Activated B cell treated with CpG ODN at 0.5 μM for 24 hours (primary cell): ENCODE measurements at places on chromosomes 12 and 14. TPM values are rescaled to one million over a fixed set of nuclear protein-coding genes. Genes with fewer than 3 reads are reported as not detected.

DNA sequence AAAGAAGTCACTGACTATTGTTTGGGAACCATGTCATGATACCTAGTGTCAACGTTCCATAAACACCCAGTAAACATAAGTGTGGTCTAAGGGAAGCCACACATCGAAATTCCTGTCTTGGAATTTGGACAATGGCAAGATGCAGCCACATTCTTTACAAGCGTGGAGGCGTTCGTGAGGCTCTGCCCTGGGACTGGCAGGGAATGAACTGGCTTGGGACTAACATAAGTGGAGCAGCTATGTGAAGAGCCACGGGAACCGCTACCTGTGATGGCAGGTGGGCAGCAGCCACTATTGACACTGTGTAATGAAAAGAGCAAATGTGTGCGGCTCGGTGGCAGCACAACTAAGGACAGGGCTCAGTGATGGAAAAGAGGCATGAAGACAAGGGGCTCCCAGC lies 10.0 kb upstream of the NRIP2 start:
- no peaks in the 10 kb centered on the region for H3K27me3 ChIP-seq
- H3K27ac ChIP-seq, result no peak overlapping the region

- no peaks in the 10 kb centered on the region for H3K36me3 ChIP-seq
- no peak for DNase-seq
- H3K4me3 ChIP-seq, result no peak overlapping the region
- peaks cover 1% of the 10 kb centered on the region for H3K27me3 ChIP-seq
- H3K27ac ChIP-seq, result no peak overlapping the region
- no peaks in the 10 kb centered on the region for H3K4me1 ChIP-seq
These were observed 50.1 kb downstream of the FERMT2 start for GRCh38 chr14:52900731-52901130.

DNA sequence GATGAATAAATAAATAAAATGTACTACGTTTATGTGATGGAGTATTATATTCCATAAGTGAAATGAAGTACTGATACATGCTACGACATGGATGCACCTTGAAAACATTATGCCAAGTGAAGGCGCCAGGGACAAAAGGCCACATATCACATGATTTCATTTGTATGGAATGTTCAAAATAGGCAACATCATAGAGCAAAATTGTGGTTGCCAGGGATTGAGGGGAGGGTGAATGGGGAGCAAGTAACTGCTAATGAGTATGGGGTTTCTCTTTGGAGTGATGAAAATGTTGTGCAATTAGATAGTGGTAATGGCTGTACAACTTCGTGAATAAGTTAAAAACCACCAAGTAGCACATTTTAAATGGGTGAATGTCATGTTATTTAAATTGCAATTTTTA lies 132.8 kb downstream of the SLC38A4 start:
- H3K4me1 ChIP-seq, result no peaks in the 10 kb centered on the region
- peaks cover 1% of the 10 kb centered on the region for H3K36me3 ChIP-seq
- no peak overlapping the region for H3K27ac ChIP-seq
- H3K4me3 ChIP-seq, result no peak overlapping the region
- DNase-seq, result no peak

- peak overlapping the region; percentile 100 for H3K4me3 ChIP-seq
- H3K27ac ChIP-seq, result peak overlapping the region; percentile 99
- no peak for DNase-seq
These were observed 694 bp upstream of the PTGES3 start for GRCh38 chr12:56688846-56689109.

DNA sequence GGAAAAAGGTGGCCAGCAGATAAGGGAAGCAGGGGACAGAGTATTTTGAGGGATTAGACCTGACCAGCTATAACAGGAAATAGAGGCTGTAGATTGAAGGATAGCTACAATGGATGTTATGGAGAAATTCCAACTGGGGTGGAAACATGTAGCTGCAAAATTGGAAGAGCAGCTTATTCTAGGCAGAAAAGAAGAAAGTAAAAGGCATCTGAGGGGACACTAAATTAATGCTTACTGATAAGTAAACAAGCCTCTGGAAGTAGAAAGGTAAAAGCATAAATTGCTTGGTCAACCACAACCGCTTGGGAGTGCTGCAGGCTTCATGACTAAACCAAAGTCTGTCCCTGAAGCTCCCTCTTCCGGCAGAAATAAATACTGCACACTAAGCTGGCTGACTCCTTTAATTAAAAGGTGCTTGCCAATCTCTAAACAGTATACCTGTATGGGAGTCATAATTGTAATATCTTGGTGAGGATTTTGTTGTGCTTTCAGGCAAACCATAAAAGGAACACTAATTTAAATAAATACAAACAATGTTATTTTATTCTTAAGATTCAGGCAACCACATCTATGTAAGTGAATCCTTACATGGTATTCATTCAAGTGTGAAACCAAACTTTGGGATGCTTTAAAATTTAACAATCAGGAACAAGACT lies 7.7 kb downstream of the UBC start:
- peaks cover 16% of the 10 kb centered on the region for H3K36me3 ChIP-seq
- peak; percentile 44 for DNase-seq
- H3K27ac ChIP-seq, result peak overlapping the region; percentile 59
- no peak overlapping the region for H3K4me3 ChIP-seq
- H3K4me1 ChIP-seq, result peaks cover 42% of the 10 kb centered on the region
- no peaks in the 10 kb centered on the region for H3K27me3 ChIP-seq

DNA sequence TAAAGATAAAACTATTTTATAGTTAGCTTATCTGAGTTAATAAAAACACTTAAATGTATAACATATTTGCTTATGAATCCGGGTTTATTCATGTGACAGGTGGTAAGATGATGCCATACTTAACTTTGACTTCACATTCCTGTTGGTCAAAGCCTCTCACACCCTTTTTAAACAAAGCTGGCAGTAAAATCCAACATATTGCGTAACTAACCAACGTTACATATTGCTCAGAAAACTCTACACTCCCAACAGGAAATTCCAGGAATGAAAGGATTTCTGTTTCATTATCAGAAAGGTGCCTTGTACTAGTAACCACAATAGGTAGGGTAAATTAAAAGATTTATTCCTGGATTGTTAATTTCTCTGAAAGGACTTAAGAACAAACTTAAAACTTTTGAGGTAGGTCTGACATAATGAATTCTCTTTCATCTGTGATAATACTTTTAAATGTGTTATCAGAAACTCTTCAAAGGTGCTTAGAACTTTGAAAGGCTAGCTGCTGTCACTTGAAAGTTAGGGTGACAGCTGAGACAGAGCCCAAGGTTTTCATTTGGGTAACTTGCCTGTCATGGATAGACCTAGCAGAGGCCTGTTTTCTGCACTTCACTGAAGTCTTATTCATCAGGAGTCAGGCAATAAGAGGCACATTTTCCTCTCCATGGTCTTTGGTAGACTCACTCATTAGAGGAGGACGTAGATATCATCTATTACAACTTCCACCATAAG lies 23.8 kb upstream of the CATSPERB start:
- no peak overlapping the region for H3K4me3 ChIP-seq
- H3K27me3 ChIP-seq, result peaks cover 26% of the 10 kb centered on the region
- H3K27ac ChIP-seq, result no peak overlapping the region
- no peaks in the 10 kb centered on the region for H3K36me3 ChIP-seq

DNA sequence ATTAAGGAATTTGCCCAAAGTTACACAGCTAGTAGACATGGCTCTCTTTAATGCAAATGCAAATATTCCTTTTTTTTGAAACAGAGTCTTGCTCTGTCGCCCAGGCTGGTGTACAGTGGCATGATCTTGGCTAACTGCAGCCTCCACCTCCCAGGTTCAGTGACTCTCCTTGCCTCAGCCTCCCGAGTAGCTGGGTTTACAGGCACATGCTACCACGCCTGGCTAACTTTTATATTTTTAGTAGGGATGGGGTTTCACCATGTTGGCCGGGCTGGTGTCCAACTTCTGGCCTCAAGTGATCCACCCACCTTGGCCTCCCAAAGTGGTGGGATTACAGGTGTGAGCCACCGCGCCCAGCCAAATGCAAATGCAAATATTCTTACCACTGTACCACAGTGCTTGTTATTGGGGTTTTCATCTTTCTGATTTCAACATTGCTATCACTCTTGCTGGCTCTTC lies 24.5 kb upstream of the HIGD1C start:
- H3K4me3 ChIP-seq, result peak overlapping the region; percentile 97
- no peaks in the 10 kb centered on the region for H3K27me3 ChIP-seq
- DNase-seq, result no peak
- H3K36me3 ChIP-seq, result peaks cover 47% of the 10 kb centered on the region
- H3K4me1 ChIP-seq, result peaks cover 81% of the 10 kb centered on the region

DNA sequence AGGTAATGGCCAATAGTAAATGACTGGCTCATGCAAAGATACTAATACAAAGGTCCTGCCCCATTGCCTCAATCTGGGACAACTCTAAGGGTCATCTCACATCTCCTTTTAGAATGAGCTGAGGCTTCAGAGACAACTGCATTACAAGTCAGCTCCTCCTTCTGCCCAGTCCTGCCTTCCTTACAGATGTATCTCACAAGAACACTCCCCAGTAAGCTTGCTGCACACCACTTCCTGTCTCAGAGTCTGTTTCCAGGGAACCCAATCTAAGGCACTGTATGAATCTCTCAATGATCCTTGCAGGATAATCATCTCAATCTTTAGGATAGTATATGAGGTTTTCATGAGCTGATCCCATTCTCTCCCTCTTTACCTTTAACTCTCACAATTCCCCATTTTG lies 57.8 kb upstream of the ZDHHC17 start:
- no peak overlapping the region for H3K4me3 ChIP-seq
- no peak for DNase-seq
- H3K36me3 ChIP-seq, result no peaks in the 10 kb centered on the region

DNA sequence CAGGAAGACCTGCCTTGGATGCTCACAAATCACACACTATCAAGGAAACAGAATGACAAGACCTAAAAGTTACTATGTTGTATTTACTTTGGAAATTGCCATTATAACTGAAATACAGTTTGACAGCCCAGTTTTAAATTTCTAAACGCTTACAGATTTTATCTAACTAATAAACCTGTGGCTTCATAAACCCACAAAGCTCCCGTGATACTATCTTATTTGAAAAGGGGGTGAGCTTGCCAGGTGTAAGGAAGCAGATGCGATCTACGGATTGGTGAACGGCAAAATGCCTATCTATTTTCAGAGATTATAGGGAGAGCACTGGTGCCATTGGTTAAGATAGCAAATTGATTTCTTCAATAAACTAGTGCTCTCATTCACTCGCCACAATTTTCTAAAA lies 485.5 kb downstream of the BCAT1 start:
- no peaks in the 10 kb centered on the region for H3K36me3 ChIP-seq
- peaks cover 5% of the 10 kb centered on the region for H3K4me1 ChIP-seq
- no peaks in the 10 kb centered on the region for H3K27me3 ChIP-seq
- H3K4me3 ChIP-seq, result no peak overlapping the region
- H3K27ac ChIP-seq, result no peak overlapping the region

DNA sequence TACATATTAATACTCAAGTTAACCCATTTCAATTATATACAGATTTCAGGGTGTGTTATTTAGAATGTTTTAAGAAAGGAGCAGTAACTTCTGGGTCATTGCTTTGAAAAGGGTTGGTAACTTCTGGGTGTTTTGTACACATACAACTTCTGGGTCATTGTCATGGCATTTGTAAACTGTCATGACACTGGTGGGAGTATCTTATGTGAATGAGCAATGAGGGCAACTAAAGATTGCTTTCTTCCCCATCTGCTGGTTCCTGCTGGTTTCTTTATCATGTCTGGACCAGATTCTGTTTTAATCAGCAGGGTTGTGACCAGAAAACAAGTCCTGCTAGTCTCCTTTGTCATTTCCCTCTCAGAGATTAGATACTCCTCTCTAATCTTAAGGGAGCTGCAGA lies 713.3 kb downstream of the LRFN5 start:
- no peaks in the 10 kb centered on the region for H3K36me3 ChIP-seq
- H3K27me3 ChIP-seq, result no peaks in the 10 kb centered on the region
- H3K4me3 ChIP-seq, result no peak overlapping the region

DNA sequence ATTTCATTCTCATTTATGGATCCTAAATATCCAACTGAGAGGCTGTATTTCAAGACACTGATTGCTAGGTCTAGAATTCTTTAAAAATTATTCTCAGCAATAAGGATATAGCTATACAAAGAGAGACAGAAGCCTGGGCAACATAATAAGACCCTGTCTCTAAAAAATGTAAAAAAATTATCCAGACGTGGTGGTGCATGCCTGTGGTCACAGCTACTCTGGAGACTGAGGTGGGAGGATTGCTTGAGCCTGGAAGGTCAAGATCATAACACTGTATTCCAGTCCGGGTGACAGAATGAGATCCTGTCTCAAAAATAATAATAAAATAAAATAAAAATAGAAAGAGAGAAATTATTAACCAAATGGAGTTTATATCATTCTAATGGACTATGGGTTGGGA lies 20.6 kb upstream of the ARID2 start:
- H3K4me3 ChIP-seq, result no peak overlapping the region
- H3K27ac ChIP-seq, result no peak overlapping the region
- DNase-seq, result no peak
- H3K4me1 ChIP-seq, result peaks cover 33% of the 10 kb centered on the region

- H3K27me3 ChIP-seq, result peaks cover 2% of the 10 kb centered on the region
- no peak for DNase-seq
- no peak overlapping the region for H3K4me3 ChIP-seq
- H3K36me3 ChIP-seq, result no peaks in the 10 kb centered on the region
- H3K27ac ChIP-seq, result no peak overlapping the region
These were observed 411.1 kb downstream of the NRXN3 start for GRCh38 chr14:78581229-78581628.

DNA sequence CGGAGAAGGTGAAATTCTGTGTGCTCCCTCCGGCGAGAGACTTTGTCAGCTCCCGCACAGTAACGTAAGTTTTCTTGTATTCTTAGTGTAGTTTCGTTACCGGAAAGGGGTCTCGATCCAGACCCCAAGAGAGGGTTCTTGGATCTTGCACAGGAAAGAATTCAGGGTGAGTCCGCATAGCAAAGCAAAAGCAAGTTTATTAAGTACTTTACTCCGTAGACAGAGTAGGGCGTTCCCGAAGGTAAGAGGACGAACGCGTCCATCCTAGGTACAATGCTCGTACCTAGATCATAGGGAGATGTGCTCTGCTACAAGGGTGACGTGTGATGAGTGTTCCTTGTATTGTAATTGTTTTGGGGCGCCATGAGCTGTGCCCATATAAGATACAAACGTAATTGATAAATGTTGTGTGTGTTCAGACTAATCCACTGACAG lies 293 bp downstream of the IFI27L1 start:
- peaks cover 42% of the 10 kb centered on the region for H3K36me3 ChIP-seq
- H3K4me1 ChIP-seq, result peaks cover 47% of the 10 kb centered on the region
- peak overlapping the region; percentile 98 for H3K27ac ChIP-seq

TARBP2 gene
- 45.7 and 49.6 TPM in 2 replicates for total RNA-seq

ADGRD1 gene
- 0.46 and 0.47 TPM in 2 replicates for total RNA-seq

CKAP4 gene
- 15.9 and 17.1 TPM in 2 replicates for total RNA-seq

CSRP2 gene
- 1.2 and 1.6 TPM in 2 replicates for total RNA-seq

COCH gene
- total RNA-seq, result 10.2 and 10.4 TPM in 2 replicates

PLEK2 gene
- total RNA-seq, result not detected in 2 replicates
